ENCODE measurements at places on chromosomes 12 and 14. TPM values are rescaled to one million over a fixed set of nuclear protein-coding genes. Genes with fewer than 3 reads are reported as not detected.

DNA sequence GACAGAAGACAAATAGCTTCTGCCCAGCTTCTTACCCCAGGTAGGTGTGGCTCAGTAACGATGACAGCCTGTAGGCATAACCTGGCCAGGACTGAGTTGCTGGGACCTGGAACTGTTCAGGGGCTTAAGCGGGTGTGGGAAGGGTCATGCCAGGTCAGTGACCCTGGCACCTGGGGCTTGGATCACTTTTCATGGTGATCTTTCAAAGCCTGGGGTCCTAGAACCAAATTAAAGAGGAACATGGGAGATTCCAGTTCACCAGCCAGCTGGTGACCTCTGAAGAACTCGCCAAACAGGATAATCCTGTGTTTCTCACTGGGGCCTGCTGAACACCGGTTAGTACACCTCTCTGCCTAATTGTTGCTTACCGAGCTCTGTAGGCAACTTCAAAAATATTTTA lies 102.6 kb upstream of the LMNTD1 start:
- H3K4me1 ChIP-seq: no peaks in the 10 kb centered on the region
- H3K27ac ChIP-seq: no peak overlapping the region

C12orf54 gene
- total RNA-seq: not detected

- no peaks in the 10 kb centered on the region for H3K4me1 ChIP-seq
- H3K27ac ChIP-seq: no peak overlapping the region
- no peaks in the 10 kb centered on the region for H3K27me3 ChIP-seq
- H3K4me3 ChIP-seq: no peak overlapping the region
- H3K36me3 ChIP-seq: no peaks in the 10 kb centered on the region
- no peak for DNase-seq
Measured at GRCh38 chr14:72142328-72142727, 210.1 kb downstream of the RGS6 start.

MDGA2 gene
- total RNA-seq: not detected

DNA sequence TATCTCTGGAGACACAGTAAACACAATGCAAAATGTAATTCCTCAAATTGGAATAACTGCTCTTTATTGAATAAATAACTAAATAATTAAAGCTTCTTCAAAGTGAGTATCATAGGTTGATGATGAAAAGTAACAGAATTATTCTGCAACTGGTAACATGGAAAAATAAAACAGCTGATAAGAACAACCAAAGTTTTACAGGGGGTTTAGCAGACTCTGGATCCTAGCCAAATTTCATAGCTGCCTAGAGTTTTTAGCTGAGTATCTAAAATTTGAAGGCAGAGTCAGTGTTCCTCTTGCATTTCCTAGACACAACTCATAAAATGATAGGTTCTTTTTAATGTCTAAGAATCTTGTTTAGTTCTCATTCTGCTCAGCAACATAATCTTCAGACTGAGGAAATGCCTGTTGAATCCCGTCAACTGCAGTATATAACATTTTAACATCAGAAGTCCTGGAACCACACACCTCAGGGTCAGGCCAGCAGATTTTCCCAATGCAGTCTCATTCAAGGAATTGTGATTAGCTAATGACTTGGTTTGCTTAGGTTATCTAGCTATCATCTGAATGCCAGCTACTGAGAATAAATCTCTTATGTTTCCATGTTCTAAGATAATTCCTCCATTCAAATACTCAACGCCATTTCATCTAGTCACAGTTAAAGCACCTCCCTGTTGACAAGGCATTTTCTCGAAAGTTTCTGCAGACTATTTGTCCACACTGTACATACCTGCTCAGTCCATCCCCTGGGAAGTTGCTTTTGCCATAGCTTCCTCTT lies 411.6 kb downstream of the BCAT1 start:
- no peaks in the 10 kb centered on the region for H3K4me1 ChIP-seq
- no peaks in the 10 kb centered on the region for H3K36me3 ChIP-seq
- H3K27ac ChIP-seq: peak overlapping the region; percentile 3
- peak overlapping the region; percentile 2 for H3K4me3 ChIP-seq

PPP4R4 gene
- total RNA-seq: 6.3 TPM
